Cardiac septum (tissue), 1 donor: ENCODE measurements at places on chromosomes 6 and 20. TPM values are rescaled to one million over a fixed set of nuclear protein-coding genes. Genes with fewer than 3 reads are reported as not detected.

FABP7 gene
- not detected for total RNA-seq

DNA sequence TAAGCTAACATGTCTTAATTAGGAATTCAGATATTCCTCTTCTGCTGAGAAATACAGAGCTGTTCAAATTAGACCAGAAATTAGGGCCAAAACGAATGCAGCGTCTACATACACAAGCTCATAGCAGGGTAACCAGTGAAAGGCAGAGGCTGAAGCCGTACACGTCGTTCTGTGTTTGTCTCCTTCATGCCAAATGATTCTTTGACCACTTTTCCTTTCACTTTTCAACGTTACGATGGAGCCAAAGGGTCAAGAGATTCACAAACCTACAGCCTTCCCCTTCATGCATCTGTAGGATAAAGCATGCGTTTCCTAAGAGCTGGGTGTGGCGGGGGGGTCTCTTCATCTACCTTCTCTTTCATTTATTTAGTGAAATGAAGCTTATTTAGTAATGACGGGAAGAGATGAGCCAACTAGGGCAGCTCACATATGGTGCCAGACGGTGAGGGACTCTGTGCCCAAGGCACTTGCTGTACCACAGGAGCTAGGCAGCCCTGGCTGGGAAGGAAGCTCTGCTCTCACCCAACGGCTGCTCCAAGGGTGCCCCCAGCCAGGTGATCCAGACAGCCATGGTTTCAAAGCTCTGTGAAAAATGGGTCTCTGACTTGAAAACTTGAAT, 178.0 kb downstream of the ATXN1 start:
- no peak for DNase-seq

GRCh38 chr6:13920552-13920951, 4.2 kb upstream of the RNF182 start:
- no peak for DNase-seq

DNA sequence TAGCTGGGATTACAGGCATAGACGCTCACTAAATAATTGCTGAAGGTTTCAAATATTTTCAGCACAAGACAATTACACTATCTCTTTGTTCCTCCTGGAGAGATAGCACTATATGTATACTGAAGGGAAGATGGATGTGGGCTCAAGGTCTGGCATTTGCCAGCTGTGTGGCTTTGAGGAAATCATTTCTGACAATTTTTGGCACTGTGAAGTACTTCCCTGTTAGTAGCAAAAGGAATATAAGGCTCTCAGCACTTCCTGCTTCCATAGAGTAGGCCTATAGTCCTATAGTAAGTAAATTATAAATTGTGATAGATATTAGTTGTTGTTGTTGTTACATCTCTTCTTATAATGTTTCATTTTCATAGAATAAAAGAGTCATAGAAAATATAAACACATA, 271.1 kb downstream of the SAMD5 start:
- DNase-seq, result no peak

DNA sequence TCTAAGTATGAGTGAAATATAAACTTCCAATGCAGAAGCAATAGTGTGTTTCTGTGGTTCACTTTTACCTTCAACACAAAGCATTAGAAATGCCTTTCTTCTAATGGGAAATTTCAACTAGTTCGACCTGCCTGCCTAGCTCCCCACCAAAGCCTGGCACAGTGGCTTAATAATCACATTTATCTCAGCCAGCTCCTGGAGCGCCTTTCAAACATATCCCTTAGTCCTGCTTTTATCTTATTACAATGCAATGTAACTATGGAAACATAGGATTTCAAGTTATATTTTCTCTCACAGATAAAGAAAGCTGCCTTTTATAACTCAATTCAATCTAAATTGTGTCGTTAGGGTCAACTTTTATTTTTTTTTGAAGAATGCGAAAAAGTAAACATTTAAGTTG, 53.7 kb downstream of the KIF13A start:
- no peak for DNase-seq

- DNase-seq, result no peak
Observed at GRCh38 chr6:116971959-116972358, 94.9 kb downstream of the RFX6 start.

DNA sequence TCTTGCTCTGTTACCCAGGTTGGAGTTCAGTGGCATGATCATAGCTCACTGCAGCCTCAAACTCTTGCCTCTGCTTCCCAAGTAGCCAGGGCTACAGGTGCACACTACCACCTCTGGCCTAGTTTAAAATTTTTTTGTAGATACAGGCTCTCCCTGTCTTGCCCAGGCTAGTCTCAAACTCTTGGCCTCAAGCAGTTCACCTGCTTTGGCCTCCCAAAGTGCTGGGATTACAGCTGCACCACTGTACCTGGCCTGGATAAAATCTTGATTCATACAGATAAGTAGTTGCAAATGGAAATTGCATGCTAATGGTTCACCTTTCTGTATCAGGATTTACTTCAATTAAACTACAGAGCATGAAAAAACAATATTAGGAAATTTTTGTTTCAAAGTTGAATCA, 4.2 kb downstream of the CD2AP start:
- no peak for DNase-seq

DNA sequence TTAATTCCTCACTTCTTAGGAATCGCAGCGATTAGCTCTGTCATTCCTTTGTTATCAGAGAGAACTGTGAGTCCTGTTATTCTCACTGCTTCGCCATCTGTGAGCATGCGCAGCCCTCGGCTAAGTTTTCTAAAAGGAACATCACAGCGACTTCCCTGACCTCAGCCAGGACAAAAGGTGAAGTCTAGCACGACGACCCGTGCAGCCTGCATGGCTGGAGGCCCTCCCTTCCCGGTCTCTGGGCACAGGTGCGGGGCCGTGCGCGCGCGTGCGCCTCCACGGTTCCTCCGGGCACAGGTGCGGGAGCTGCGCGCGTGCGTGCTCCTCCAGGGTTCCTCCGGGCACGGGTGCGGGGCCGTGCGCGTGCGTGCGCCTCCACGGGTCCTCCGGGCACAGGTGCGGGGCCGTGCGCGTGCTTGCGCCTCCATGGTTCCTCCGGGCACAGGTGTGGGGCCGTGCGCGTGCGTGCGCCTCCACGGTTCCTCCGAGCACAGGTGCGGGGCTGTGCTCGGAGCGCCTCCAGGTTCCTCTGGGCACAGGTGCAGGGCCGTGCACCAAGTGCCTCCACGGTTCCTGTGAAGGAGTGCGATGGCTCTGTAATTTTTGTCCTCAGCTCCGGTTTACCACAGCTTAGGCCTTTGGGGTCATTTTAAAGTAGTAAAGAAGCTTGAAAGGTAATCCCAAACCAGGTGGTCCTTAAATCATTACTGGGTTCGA, 212.3 kb downstream of the ERMARD start:
- no peak for DNase-seq

SNAI1 gene
- 4.3 TPM for total RNA-seq

ULBP2 gene
- 1.1 TPM for total RNA-seq

GRCh38 chr6:38366234-38366633, 273.5 kb downstream of the BTBD9 start:
- no peak for DNase-seq

DNA sequence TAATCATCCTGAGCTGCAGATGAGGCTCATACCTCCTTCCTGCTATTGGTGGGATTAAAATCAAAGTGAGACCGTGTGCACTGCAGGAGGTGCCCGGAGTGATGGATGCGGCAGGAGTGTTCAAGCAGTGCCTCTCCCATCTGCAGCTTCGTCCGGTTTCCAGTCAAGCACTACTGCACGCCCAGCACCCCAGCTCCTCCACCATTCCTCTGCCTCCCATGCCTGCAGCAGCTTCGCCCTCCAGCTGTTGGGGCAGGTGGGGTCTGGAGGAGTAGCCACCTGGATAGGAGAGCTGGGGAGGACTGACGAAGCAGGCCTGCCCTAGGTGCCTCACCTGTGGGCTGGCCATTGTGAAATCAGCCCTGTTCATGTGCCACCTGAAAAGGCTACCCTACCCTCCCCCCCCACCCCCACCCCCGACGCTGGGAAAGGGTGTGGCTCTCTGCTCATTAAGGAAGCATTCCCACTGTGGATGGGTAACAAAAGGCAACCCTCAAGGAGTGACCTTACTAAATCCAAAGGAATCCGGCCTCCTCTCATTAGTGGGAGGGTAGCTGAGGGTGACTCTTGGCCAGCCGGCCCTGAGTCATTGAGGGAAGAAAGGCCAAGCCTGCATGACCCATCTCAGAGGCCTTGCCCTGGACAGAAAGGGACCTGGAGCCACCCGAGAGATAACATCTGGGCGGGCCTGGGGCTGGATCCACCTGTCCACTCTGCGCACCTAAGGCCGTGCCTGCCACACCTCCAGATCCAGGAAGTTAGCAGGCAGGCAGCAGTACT, 115.9 kb upstream of the ARMC2 start:
- DNase-seq, result no peak

DNA sequence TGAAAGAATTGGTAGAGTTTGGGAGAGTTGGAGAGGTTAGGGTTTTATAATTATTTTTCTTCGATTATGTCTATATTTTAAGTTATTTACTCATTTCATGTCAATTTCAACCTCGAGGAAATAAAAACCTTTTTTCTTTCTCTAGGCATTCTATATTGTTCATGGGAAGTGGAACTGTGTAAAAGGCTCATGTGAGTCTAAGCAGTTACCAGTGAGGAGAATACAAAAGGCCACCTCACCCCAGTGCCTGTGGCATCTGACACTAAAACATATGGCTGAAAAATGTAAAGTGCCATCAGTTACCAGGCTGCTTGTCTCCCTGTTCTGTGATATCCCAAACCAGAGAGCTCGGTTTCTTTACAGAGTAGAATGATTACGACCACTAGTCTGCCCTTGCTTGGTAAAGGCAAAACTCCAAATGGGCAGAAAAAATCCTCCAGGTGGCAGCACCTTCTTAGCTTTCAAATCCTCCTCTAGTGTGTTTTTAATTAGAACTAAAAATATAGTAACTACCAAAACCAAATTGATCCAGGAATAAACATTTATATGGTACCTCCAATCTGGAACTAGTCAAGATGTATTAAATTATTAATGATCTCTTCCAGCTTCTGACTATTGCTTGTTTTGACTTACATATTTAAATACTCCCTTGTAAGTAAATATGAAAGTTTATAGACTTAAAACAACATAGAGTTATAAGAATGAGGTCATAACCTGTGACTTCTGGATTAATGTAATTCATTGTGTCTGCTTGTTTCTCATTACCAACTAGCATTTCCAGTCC, 122.6 kb upstream of the MCHR2 start:
- no peak for DNase-seq

GRCh38 chr20:37528446-37529213, 954 bp upstream of the BLCAP start:
- DNase-seq, result no peak

FARS2 gene
- total RNA-seq, result 13.3 TPM

DNA sequence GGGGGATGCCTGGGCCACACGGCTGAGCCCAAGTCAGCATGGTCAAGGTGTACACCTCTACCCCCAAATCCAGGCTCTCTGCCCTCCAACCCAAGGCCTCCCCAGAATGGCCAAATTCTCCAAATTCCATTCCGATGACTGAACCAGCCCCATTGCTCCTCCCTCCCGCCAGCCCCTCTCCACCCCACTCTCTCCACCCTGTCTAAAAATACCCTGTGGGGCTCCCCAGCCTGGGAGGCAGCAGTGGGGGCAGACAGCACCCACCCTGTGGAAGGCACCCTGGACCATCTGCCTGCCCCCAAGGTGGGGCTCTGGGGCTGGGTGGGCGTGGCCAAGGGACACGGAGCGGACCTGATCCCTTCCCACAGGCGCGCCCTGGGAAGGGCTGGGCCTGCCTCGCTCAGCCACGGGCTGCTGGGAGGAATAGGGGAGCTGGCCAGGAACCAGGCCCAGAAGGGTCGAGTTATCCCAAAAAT, 11.4 kb downstream of the TEAD3 start:
- no peak for DNase-seq

GRCh38 chr6:117118490-117118889, 146.9 kb upstream of the VGLL2 start:
- DNase-seq, result no peak

- no peak for DNase-seq
Observed at GRCh38 chr6:161951126-161951525, 677.3 kb upstream of the AGPAT4 start.

ZNF311 gene
- total RNA-seq, result 0.22 TPM

PSORS1C2 gene
- total RNA-seq, result not detected

GRM1 gene
- 8.5 TPM for total RNA-seq

HSPA1L gene
- total RNA-seq, result 2.4 TPM

DNA sequence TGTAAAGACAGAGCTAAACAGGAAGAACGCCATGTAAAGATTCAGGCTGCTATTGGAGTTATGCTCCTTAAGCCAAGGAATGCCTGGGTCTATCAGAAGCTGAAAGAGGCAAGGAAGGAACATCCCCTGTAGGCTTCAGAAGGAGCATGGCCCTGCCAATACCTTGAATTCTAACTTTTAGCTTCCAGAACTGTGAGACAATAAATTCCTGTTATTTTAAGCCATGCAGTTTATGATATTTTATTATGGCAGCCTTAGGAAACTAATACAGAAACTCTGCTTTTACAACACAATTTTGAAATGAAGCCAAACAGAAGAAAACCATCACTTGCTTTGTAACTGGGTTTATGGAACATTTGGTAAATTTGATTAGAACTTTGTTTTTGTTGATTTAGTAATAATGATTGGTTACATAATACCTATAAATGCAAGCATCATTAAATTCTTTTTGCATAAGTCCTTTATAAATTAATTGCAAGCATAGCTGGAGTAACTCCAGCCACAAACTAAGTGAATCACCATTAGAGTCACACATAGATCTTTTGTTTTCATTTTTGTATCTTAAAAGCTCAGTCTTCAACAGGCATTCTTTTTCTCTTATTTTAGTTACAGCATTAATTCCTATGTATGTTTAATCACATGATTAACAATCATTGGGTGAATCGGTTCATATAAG, 33.5 kb upstream of the TSPYL1 start:
- no peak for DNase-seq

BPIFB2 gene
- total RNA-seq, result not detected

GRCh38 chr6:153090241-153090930, 40.7 kb downstream of the RGS17 start:
- DNase-seq, result no peak

RFX6 gene
- not detected for total RNA-seq

SCRT2 gene
- total RNA-seq, result not detected

GRCh38 chr6:107656401-107656800, 166.5 kb downstream of the SOBP start:
- no peak for DNase-seq

DNA sequence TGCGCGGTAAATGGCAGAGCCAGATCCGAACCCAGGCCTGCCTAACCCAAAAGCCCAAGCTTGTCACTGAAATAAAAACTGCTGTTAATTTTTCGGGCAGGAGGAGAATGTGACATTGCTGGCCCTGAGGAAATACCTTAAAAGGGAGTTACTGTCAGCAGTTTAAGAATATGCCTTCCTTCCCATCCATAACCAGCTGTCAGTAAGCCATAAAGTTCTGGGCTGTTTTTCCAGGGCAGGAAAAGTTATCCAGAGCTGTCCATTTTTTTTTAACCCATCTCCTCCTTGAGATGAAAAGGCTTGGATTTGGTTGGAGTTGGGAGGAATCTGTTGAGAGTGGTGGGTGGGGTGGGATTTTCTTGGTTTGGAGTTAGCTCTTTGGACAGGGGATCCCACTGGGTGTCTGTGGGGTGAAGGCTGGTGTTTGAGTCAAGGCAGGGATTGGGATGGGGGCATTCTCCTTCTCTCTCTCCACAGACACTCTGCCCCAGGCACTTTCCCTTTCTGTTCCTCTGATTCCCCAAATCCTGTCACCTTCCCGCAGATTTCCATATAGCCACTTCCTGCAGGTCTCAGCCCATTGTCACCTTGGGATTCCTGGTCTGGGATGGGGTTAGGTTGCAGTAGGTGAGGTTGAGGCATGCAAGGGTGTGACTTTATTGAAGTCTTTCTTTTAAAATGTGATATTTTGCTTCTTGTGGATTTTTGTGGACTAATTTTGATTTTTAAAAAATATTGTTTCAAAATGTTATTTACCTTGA, 4.3 kb upstream of the KCNG1 start:
- no peak for DNase-seq
